Fibroblast of the aortic adventitia (primary cell): ENCODE measurements at places on chromosomes 6 and 20.

GRCh38 chr6:168156742-168157265 lies 77.8 kb upstream of the FRMD1 start:
- peak; percentile 4 for DNase-seq

GRCh38 chr6:105896821-105897095 lies 189.4 kb upstream of the PRDM1 start:
- DNase-seq, result no peak

DNA sequence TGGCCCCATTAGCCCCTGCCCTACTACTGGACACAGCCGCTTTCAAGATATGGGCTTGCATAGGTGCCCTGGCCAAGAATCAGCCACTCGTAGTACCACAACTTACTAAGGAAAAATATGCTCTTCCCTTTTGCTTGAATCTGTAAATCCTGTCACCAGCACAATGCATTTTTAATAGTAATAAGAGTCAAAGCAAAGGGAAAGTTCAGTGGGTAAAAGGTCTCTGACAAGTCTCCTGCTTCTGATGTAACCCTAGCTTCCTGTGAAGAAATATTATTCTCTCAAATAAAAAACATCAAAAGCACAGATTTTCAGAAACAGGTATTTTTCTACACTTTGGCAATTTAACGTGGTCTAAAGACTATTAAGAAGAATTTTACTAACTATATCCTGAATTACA lies 373.8 kb downstream of the GJA1 start:
- DNase-seq, result peak; percentile 45

- no peak for DNase-seq
These were observed 117.4 kb downstream of the MAFB start for GRCh38 chr20:40571639-40572038.

DNA sequence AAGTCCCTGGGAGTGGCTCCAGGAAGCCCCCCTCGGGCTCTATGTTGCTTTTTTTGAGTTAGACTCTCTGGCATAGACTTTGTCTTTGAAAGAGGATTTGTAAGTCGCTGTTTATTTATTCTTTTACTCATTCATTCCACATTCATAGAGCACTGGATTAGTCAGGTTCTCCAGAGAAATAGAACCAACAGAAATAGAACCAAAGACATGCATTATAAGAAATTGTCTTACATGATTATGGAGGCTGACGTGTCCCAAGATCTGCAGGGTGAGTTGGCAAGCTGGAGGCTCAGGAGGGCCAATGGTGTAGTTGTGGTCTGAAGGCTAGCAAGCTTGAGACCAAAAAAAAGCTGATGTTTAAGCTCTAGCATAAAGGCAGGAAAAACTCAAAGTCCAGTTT lies 98.3 kb upstream of the CHD6 start:
- peak; percentile 80 for DNase-seq

- DNase-seq, result peak; percentile 53
These were observed 37.6 kb downstream of the HTR1B start for GRCh38 chr6:77425671-77426070.

DNA sequence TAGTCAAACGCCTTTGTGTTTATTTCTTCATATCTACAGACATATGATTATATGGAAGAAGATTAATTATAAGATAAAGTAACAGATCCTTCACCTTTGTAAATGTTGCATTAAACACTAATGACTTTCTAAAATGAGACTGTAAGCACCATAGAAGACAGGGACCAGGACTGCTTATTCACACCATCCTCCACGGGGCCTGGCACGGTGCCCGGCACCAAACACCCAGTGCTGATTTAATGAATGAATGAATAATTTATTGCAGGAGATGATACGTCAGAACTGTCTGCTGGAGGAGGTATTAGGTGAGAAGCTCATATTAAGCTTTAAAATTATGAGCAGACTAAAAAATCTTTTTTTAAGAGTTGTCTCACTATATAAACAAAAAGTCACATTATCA lies 88.3 kb downstream of the SLX4IP start:
- DNase-seq, result no peak

- no peak for DNase-seq
These were observed 87.5 kb downstream of the TRERF1 start for GRCh38 chr6:42363926-42364849.

GRCh38 chr20:52649727-52650126 lies 322.4 kb upstream of the TSHZ2 start:
- DNase-seq, result no peak

- no peak for DNase-seq
These were observed 57.5 kb upstream of the IL20RA start for GRCh38 chr6:137102050-137102848.

DNA sequence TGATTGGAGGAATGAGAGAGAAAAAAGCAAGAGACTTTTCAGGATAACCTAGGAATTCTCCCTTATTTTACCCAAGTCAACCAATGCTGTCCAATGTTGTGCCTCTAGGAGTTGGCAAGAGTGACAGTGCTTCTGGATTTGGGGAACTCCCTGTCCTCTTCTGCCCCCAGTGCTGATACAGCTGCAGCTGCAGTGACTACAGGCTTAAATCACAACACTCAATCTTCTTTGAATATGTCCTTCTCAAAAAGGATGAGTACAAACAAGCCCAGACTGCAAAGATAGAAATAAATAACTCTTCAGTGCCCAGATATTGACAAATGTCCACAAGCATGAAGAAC lies 141.0 kb upstream of the COL21A1 start:
- no peak for DNase-seq

- DNase-seq, result no peak
These were observed at the start of gene FNDC1 for GRCh38 chr6:159169193-159169555. TSS of gene FNDC1 (plus strand) at chr6:159169400. CDS start at chr6:159169597, 197 bp downstream.

DNA sequence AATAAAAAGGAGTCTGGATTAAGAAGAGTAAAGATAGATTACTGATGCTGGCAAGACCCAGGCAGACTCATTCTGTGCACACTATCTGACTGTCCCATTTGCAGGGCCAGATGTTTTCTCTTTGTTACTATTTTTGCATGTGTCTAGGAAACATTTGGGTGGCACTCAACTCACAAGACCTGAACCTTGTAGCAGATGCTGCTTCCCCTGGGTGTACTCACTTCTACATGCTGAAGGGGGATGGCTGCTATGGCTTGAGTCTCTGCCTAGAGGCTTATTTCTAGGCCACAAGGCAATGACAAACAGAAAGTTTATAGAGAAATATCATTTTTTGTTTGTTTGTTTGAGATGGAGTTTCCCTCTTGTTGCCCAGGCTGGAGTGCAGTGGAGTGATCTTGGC lies 351.4 kb downstream of the FOXA2 start:
- no peak for DNase-seq

DNA sequence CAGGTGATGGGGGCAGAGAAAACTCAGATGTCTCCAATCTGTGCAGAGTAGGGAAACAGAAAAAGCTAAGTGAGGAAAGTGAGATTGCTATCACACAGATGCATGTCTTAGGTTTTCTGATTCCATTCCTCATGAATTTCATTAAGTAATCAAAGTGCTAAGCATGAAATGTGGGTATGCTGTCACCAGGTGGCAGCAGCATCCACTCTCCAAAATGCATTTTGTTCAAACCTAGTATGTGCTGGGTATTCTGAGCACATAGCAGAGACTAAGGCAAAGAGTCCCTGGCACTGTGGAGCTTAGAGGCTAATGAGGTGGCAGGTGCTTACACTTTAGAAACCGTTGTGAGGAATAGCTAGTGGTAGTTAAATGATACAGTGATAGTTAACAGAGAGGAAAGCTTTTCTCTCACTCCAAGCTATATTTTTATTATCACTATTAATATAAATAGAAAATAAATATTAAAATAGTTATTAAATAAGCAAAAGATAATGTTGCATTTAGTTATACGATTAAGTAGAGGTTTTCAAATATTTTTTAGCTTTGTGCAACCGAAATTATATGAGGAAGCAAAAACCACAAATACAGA lies 179.5 kb downstream of the CDH26 start:
- no peak for DNase-seq
